ENCODE measurements at places on chromosomes 2 and 18.
A peak's percentile ranks its signal among the peaks of the same experiment; 100 is the strongest.

DNA sequence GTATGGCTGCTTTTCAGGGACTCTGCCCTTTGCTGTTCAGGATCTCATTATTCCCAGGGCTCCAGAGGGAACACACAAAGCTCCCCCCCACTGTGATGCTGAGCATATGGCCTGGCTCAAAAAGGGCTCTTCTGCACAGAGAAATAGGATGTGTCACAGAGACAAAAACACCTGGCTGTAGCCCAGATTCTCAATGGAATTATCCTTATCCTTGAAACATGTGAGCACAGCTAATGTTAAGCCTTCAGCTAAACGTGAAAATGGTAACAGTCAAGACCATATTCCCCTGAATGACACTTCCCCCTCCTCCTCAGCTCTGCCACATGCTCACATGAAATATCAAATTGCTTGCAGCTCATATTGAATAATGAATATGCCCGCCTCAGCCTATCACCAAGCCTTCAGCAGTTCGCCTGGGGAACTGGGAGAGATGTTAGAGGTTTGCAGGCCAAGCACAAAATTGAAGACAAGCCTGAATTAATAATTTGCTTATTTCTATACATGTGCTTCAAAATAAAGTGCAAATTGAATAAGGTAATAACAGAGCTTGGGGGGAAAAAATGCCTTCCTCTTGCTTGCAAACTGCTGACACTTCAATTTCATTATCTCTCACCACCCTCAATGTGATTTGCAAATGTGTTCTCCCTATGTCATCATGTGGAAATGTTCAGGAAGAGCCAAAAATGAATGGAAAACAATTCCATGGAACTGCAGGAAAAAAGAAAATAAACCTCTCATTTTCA is 181.0 kb upstream of the HNRNPA3 start:
- DNase-seq: no peak

GRCh38 chr2:20015482-20016083 is 3.1 kb upstream of the MATN3 start:
- DNase-seq: no peak

DNA sequence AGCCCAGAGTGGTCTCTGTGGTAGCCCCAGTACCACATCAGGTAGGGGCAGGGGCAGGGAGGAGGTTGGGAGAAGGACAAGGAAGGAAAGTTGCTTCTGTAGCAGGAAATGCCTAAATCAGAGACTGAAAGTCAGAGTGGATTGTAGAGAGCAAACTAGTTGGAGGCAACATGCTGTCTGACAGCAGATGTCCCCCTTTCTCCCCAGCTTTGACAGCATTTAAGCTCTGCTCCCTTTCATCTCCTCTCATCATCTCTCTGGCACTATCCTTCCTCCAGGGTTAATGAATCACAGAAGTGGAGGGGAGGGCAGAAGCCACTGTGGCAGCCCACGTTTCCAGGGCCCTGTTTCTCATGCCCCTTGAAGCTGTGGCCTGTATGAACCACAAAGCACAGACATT is 50.4 kb downstream of the BOD1L2 start:
- no peak for DNase-seq

DNA sequence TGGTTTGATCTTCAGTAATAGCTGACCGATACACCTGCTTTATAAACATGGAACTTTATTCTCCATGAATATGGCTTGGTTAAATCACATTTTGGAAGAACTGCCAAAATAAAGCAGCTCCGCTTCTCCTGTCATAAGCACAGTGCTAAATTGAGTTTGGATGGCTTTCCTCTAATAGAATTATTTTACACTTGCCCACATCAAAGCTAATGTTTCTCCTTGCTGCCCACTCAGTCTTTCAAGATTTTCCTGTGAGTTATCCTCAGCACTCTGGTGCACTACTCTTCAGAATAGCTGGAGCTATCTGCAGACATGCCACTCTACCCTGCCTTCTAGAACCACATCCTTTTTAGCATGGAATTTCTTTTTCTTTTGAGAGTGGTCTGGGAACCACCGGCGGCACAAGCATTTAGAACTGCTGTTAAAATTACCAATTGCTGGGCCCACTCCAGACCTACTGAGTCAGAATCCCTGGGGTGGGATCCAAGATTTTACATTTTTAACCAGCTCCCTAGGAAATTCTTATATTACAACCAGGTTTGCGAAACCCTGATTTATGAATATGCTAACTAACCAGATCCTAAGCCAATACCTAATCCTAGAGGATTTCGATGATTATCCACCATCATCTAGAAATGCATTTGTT is 283.3 kb downstream of the AFF3 start:
- peak; percentile 84 for DNase-seq

DNA sequence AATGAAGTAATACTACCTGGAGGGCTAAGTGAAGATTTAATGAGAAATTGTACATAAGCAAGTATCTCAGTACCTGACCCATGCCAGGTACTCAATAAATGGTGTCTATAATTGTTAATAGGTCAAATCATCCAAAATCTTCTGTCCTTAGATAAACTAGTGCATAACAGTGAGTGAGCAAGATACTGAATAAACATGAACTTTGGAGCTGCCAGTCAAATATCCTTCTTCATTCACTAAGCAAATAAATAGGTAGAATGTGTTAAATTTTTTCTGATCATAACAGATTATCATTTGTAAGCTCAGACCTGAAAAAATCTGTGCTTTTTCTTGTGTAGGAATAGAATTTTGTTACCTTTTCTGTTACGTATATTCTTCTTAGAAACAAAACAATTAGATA is 39.6 kb downstream of the RAB3GAP1 start:
- DNase-seq: no peak

DNA sequence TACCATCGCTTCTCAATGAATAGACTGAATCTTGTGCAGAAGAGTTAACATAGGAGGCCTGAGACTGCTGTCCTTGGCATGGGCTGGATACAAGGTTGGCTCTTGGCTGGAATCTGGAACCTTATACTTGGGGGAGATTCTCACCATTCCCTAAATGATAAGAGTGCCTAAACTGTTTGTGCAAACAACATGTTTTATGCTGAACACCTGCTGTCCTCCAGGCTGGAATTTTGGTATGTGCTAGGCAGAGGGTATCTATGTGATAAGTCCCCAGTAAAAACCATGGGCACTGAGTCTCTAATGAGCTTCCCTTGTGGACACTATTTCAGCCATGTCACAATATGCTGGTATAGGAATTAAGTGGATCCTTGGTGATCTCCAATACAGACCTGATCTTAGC is 12.8 kb downstream of the PGAP1 start:
- no peak for DNase-seq

GRCh38 chr2:1791685-1792435 is 47.5 kb upstream of the PXDN start:
- DNase-seq: peak; percentile 85

- DNase-seq: no peak
Measured at GRCh38 chr2:65293376-65293775, 65.7 kb downstream of the ACTR2 start.

DNA sequence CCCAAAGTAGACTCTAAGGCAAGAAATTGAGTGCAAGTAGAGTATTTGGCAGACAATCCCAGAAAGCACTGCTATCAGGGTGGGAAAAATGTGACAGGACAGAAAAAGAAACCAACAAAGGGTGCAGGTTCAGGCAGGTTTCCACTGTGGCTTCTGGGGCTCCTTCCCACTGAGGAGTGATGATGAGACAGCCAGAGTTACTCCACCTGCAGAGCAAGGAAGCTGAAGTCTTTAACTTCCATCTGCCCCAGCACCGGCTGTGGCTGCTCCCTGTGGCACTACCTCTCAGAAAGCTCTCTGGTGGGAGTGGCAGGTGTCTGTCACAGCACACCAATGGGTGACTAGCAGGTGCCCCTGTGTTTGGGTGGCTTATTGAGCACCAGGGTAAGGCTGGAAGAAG is 37.6 kb upstream of the ACKR3 start:
- no peak for DNase-seq

- no peak for DNase-seq
Measured at GRCh38 chr2:65420712-65421431, 11.5 kb downstream of the SPRED2 start.

- DNase-seq: no peak
Measured at GRCh38 chr2:223053484-223054192, 1.6 kb downstream of the KCNE4 start.

DNA sequence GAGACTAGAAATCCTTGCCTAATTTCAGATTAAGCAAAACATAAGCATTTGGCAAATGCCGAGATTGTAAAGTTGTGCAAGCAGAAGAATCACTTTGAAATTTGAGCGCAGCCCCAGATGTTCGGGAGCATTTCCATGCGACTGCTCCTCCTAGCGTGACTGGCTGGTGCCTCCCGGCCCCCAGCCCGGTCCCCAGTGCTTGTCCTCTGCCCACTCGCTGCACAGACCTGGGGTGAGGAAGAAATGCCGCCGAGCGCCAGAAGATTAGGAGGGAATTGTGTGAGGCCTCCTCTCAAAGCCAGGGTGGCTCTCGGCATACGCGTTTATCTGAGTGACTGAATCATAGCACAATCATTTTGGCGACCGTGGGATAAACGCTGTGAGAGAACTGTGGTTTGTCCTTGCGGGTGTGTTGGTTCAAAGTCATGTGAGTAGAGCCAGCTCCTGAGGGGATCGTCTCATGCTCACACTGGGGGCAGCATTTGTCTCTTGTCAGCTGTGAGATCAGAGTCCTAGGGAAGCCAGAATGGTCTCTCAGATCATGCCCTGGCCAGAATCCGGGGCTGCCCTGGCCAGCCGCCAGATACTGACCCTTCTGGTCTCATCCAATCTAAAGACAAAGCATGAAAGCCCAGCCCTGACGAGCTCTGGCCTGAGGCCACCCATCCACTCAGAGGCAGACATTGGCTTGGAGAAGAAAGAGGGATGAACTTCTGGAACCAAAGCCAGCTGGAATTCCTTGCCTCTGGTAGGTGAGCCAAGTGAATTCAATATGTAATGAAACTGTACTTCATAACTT is 189.3 kb downstream of the SH3RF3 start:
- peak; percentile 57 for DNase-seq

DNA sequence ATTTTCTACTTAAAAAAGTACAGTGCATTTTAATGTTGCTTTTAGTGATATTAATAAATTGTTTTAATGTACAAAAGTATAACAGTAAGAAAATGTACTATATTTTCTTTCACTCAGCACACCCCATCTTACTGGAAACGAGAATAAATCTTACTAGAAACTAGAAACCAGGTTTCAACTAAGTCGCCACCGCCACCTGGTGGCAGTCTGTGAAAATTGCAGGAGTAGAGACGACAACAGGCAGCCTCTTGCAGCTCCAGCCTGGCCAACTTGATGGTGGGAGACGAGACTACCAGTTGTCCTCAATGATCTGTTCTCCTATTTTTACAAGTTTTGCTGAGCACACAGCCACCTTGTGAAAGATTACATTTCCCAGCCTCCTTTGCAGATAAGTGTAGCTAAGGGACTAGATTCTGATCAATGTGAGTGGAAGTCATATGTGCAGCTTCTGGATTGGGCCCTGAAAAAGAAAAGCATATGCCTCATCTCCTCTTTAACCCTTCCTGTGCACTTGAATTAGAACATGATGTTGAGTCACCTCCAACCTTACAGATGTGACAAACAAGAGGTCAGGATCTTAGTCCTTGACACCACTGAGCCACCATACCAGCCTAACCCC is 8.7 kb downstream of the OTOF start:
- peak; percentile 4 for DNase-seq

GRCh38 chr2:236627841-236628240 is 58.2 kb downstream of the ACKR3 start:
- DNase-seq: no peak

GRCh38 chr18:56412951-56413350 is 225.4 kb downstream of the TXNL1 start:
- no peak for DNase-seq

- DNase-seq: no peak
Measured at GRCh38 chr2:216657980-216658379, 24.8 kb downstream of the IGFBP2 start.

DNA sequence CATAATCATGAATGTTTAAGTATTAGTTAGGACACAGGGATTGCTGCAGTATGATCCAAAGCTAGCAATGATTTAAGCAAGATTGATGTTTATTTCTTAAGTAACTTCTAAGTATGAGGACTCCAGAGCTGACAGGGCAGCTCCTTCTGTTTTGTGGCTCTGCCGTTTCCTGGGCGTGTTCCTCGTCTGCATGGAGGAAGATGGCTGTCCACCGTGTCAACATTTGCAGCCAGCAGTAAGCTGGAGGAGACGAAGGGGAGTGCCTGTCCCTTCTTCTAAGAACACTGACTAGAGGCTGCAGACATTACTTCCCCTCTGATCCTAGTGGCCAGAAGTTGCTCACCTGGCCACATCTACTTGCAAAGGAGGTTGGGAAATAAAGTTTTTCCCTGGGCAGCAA is 144.1 kb downstream of the MYO1B start:
- no peak for DNase-seq

DNA sequence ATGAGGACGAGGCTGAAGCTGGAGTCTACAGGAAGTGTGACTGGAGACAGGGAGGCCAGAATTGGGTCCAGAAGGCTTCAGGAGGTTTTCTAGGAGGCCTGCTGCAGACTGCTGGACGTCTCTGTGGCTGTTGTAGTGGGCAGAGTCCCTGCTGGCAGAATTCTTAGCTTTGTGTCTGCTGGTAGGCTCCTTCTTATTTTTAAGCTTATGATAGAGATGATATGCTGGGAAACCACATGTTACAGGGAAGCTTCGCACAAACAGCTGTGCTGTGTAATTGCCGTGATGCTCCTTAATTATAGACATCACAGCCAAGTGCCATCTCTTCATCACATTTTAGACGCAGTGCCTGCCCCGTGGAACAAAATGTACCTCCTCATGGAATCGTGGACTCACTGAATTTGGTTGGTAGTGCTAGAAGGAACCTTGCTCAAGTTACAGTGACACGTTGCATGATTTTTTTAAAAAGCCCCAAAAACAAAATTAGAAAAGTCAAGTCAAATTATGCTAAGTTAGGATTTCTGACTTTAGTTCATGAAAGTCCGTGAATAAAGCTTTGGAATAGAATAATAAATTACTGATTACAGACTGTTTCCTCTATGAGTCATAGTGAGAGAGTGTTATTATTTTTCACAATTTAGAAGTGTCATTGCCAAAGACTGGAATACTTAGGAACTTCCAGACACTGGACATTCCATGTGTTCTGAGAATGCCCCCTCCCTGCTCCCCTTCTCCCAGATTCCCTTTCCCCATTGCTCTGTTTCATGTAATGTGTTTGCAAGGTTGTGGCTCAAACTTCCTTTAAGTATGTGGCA is 144.1 kb downstream of the FHOD3 start:
- peak; percentile 78 for DNase-seq

GRCh38 chr2:179812501-179812900 is 48.9 kb downstream of the ZNF385B start:
- DNase-seq: no peak

- peak; percentile 66 for DNase-seq
Measured at GRCh38 chr2:221283896-221284545, 288.1 kb downstream of the EPHA4 start.

Data from fibroblast of skin of left biceps (primary cell).